H7 (cell line): ENCODE measurements at places on chromosomes 6 and 20. TPM values are rescaled to one million over a fixed set of nuclear protein-coding genes. Genes with fewer than 3 reads are reported as not detected.

DNA sequence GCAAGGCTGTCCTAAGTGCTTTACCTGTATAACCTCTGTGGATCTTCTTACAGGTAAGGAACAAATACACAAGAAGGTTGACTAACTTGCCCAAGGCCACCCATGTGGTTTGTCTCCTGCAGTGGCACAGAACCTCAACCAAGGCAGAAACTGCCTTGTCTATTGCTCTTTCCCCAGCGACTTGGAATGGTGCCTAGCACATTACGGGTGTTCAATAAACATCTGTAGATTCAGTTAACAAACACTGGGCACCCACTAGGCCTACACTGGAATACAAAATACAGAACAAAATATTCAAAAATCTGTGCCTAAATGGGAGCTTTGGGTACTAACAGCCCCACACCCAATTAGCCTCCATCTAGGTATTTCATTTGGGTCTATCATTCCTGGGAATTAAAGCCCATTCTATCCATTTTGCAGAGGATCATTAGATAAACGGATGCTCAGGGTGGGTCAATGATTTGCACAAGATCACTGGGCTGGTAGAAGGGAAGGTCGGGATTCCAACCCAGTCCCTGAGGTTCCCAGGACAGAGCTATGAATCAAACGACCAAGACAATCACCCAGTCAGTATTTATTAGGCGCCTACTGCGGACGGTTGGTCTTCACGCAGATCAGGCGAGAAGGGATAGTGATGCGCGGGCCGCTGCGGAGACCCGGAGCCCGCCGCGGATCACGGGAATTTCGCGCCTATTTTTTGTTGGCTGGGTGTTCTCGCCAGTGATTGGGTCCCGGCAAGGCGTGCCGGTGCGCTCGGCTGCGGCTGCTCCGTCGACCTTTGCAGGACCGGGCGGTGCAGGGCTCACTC is at the start of gene STK35:
TSS of gene STK35 (plus strand) at position 771 of the 808 bp plus-strand sequence. CDS start 55 bp downstream, outside the sequence.
- peak; percentile 89 for DNase-seq

GRCh38 chr6:152091851-152092341 is 284.4 kb downstream of the ESR1 start:
- no peak for DNase-seq

GRCh38 chr6:108594640-108595039 is 33.9 kb downstream of the FOXO3 start:
- DNase-seq = no peak

The HLA-DRB1 gene
- total RNA-seq = 0.48 TPM in 1 of 2 replicates, not detected in the other
